ENCODE measurements at places on chromosomes 5 and 9.

DNA sequence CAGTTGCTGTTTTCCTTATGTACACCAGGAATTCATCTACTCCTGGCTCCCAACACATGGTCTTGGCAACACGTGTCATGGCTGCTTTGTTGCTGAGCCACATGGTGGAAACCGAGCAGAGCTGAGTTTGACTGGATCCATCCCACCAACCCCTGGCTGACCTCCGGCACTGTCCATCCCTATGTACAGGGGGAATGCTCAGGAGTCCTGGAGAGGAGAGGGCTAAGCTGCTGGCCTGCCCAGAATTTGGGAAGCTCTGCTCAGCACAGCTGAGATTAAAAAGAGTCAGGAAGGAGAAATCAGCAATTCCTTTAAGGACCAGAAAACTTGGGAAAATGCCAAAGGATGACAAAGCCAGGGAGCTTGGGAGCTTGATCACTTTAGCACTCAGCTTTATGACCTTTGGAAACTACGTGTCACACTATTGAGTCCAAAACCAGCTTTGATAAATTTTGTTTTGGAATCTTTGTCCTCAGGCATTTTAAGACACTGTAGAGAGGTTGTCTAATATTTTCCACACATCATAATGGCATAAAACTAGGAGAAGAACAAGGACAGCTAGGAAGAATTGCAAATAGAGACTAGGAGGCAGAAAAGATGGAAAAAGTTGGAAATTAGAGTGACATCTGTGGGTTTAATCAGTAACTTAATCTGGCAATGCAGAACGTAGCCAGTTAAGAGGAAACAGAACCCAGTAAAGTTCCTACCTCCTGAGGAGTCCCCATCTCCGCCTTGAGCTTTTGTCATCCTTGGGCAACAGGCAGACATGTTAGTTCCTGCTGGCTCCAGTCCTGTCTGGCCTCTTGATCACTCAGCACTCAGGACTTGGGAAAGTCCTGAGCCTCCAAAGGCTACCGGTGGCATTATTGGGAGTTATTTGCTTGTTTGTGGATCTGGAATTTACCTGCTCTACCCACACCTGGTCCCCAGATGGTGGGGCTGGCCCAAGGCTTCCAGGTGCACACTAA is 62.5 kb upstream of the PLPP1 start:
- DNase-seq: no peak

DNA sequence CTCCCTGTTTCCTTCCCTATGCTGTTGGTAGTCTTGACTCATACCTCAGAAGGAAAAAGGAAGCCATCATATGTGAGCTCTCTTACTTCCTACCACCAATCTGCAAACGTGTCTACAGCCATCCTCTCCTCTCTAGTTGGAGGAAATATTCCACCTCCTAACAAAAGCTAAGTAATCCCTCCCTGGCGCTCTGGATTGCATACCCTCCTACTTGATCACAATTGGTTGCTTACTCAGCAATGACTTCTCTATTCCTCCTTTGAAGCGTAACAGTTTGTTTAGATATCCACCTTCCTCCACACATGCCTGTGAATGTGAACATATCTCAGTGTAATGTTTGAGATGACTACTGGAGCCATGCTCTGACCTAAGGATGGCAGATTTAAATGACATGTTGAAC is 18.2 kb downstream of the RUSC2 start:
- DNase-seq: no peak

DNA sequence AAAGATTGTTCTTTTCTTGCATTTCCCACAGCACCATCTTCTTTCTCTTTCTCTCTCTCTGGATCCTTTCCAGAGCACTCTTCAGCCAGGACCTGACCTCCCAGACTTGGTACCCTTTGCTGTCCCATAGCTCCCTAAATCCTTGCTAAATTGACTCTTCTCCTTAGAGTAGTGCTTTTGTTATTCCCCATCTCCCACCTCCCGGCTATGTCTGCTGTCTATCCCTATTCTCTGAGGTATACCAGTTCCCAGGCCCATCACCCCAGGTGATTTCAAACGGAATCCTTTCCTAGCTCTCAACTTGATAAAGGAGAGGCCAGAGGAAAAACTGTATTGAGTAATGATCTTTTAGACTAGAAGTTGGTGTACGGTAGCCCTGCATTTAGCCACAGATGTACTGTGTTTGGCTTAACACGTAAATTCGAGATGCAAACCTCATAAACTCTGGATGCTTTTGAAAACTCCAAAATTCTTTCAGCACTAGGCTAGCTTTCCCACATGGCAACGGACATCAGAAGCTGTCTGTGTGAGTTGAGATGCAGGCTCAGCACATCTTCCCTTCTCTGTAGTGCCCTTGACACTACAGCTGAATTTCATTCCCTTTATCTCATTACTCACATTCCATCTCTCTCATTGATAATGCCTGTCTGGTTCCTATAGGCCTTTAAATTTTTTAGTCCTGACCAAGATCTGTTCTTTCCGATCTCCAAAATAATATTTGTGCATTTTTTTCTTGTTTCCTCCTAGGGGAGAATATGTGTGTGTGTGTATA is 320.8 kb upstream of the ITGA1 start:
- DNase-seq: no peak

DNA sequence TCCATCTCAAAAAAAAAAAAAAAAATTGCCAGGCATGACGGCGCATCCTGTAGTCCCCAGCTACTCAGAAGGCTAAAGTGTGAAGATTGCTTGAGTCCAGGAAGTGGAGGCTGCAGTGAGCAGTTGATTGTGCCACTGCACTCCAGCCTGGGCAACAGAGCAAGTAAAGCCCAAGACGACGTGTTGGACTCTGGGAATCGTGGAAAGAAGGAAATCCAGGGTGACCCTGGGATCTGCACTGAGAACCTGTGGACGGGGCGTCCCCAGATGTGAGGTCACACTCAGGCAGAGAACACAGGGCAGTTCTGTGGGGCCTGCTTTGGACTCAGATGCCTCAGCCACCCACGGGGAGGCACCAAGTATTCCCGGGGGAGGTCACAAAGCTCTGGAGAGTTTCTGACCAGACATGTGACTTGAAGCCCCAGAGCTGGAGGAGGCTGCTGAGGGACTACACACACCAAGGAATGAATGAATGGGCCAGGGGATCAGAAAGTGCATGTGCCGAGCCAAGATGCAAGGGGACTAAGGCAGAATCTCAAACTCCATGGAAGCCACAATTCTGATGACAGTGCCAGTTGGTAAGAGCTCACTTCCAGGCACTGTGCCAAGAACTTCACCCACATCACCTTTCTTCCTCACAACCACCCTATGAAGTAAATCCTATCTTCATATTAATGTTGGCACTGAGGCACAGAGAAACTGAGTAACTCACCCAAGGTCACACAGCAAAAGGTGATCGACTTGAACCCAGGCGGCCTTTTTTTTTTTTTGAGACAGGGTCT is 12.9 kb downstream of the DYNC2I2 start:
- DNase-seq: no peak

- DNase-seq: no peak
Observed at GRCh38 chr5:108451269-108451668, 69.4 kb upstream of the FBXL17 start.

DNA sequence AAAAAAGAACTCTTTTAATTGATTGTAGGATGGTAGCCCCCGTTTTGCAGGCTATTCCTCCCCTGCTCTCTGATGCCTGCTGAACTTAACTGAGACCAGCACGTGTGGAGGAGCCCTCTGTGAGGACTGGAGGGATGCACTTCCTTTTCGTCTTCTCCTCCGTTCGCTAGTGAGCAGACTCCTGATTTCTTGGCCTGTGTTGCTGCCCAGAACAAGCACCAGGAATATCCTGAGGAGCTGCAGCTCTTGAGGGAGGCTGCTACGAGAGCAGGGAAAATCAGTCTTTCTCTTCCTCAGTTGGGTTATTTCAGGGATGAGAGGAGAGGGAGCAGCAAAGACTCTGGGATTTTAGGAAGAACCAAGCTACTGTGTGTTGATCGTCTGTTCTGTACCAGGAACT is 74.7 kb downstream of the ARHGAP26 start:
- no peak for DNase-seq

GRCh38 chr9:132878695-132879456 is at the start of gene SPACA9:
Gene SPACA9 (plus strand): TSS chr9:132878898. CDS start chr9:132883948, 5,050 bp downstream.
- no peak for DNase-seq

DNA sequence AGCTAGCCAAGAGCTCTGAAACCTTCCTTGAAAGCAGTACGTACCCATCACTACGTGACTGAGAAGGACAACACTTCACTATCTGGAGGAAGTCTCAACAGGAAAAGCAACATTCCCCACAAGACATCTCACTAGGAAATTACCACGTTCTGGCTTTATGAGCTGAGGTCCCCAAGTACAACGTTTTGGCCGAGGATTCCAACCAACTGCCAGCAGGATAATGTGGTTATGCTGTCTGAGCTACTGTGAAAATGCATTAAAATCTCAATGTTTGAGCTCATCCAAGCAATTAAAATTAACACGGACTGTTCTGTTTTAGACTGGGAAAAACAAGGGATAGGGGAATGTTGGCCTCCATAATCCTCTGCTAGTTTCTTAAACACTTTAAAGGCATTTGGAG is 16.4 kb downstream of the MED27 start:
- no peak for DNase-seq

DNA sequence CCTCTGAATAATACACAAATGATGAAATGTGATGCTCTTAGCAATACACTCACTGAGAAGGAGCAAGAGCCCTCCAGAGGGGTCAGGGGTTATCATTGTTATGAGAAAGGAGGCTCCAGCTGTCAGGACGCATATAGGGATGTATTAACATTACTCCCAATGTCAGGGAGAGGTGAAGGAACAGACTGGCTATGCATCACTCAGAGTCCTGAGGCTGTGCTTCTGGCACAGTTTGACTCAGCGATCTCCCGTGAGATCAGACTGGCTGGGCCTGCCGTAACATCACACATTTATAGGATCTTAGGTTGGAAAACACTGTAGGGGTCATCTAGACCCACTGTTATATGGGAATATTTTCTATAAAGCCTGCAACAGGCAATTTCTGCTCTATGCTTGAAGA is 226.5 kb upstream of the GLRA1 start:
- DNase-seq: no peak

DNA sequence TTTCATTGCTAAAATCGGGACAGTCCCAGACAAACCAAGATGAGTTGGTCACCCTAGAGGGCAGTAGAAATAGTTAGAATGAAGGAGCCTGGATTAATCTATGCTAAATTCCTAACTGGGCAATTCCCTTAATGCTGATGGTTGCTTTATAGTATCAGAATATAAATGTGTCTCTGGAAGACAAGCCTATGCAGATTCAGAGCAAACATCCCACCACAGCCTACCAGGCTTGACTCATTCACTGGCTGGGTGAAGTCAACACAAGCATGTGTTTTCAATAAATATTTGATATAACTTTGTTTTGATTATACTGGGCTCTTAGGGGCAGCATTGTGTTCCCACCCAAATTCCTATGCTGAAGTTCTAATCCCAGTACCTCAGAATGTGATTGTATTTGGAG is 79.3 kb downstream of the RMI1 start:
- no peak for DNase-seq
